ENCODE measurements at places on chromosomes 1 and 21.

GRCh38 chr1:246106342-246106763, 400.7 kb downstream of the SMYD3 start:
- no peak for DNase-seq

- peak; percentile 32 for DNase-seq
Observed at GRCh38 chr1:213993929-213994328, 6.2 kb downstream of the PROX1 start.

GRCh38 chr1:3846541-3846940, 10.5 kb downstream of the CEP104 start:
- DNase-seq, result no peak

DNA sequence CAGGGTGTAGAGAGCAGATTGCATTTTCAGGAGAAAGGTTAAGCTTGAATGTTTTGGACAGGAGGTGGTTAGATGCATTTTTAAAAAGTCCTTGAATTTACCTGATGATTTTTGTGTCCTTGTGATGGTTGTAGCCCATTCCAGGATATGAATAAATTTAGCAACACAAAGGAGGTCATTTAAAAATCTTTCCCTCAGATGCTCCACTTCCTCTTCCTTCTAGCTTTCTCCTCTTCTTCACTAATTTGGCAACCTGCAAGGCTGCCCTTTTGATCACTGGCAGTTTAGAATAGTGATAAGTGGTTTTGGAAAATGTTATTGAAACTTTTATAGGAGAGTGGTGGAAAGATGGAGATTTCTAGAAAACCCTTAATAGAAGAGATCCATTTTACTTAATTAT, 124.0 kb downstream of the LMO4 start:
- DNase-seq, result no peak

DNA sequence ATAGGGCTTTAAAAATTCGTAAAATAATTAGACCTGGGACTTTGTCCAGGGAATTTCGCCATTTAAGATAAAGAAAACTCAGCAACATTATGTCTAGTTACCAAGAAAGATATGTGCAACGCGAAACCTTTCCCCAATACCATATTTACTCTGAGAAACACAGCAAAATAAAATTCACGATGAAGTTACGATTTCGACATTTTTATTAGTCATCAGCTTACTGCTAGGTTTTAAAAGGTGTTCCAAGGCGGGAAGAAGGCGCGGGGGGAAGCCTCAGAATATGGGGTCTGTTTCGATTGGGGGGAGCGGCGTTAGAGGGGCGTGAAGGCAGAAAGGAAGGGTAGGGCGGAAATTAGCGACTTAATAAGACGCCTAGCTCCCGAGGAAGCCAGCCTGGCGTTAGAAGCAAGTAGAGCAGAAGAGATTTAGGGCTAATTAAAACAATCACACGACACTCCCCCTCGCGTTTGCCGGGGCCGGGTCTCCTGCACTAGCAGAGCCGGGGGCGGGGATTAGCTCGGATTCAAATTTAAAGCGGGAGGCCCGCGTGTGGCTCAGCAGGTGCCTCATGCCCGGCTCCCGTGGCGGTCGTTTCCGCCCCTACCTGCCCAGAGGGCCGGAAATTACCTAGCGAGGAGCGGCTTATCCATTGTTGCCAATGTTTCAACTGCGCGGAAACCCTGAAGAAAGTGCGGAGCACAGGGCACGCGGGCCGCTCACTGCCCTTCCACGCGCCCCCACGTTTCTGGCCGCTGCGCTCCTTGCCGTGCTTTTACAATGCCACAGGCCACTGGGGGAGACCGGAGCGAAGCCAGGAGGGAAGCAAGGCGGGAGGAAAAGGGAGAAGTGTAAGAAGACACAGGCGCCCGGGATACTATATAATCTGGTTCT, 795 bp upstream of the POU2F1 start:
- peak; percentile 84 for DNase-seq

- DNase-seq, result no peak
Observed at GRCh38 chr1:156367383-156368156, 1.4 kb upstream of the RHBG start.

GRCh38 chr1:71766748-71767147, 515.6 kb downstream of the NEGR1 start:
- DNase-seq, result no peak

DNA sequence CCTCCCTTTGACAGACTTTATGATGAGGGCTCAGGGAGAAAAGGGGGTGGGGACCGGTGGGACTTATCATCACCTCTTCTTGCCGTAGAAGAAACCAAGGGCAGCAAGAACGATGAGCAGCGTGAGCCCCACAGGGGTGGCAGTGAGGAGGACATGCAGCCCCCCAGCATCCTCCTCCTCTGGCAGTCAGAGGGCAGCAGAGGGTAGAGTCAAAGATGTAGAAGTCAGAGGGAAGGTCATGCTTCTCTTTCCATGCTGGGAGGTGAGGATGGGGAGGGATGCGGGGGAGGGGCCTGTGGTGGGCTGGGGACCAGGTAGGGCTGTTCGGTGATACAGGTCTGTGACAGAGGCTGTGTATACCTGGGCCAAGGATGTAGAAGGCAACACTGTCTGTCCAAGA, 14.8 kb downstream of the INSRR start:
- DNase-seq, result no peak

- DNase-seq, result no peak
Observed at GRCh38 chr1:31348449-31348848, 24.4 kb downstream of the FABP3 start.

DNA sequence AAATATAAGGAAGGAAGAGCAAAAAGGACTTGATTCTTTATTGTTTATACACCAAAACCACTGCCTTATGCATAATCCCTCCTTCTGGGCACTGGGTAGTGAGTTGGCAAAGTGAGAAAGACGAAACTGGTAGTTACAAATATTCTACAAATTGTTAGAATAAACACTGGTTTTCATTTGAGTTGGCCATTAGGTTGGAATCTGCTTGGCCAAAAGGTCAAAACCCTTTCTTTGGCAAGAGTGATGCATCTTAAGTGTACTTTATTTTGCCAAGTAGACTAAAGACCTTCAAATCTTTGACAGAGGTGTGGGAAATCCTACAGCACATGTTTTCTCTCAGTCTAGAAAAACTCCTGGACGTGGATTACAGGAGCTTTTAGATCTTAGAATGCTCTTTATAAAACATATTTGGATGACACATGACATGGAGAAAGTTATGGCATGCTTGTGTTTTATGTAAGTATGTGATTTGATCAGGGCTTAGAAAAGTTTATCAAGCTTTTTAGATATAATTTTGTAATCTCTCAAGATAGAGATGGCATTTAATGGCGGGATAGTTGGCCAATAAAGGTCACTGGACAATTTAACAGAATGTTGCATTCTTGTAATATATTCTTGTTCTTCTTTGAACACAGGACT, 120.9 kb downstream of the ROR1 start:
- no peak for DNase-seq

GRCh38 chr1:15207031-15207828, 39.8 kb upstream of the FHAD1 start:
- no peak for DNase-seq

DNA sequence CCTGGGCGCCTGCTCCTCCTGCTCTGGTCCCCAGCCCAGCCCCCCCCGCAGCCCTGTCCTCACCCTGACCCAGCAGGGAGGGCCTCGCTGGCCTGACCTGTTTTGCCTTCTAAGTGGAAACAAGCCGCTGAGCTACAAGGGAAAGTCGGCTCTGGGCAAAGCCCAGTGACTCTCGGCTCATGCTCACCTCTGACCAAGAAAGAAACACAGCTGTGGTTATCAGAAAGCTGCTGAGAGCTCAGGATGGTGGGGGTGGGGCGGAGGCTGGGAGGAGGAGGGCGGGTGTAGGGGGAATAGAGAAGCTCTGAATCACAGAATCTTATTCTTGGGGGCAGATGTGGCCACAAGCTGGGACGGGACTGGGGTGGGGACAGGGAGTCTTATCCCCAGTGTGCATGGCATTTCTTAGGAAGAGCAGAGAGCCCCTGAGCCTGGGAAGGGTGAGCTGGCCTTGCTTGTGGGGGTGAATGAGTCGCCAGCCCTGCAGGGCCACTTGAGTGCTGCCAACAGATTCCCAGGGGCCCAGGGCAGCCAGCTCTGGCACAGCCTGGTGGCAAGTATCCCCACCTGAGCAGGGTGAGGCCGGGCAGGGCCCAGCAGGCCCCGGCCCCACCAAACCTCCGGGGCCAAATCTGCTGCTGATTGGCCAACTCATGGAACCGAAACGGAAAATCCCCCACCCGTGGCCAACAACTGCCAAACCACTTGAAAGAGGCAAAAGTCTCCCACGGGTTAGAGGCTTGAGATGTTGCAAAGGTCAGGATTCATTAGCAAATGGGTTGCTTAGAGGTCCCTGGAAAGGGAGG, 120.6 kb downstream of the SPSB1 start:
- DNase-seq, result no peak

DNA sequence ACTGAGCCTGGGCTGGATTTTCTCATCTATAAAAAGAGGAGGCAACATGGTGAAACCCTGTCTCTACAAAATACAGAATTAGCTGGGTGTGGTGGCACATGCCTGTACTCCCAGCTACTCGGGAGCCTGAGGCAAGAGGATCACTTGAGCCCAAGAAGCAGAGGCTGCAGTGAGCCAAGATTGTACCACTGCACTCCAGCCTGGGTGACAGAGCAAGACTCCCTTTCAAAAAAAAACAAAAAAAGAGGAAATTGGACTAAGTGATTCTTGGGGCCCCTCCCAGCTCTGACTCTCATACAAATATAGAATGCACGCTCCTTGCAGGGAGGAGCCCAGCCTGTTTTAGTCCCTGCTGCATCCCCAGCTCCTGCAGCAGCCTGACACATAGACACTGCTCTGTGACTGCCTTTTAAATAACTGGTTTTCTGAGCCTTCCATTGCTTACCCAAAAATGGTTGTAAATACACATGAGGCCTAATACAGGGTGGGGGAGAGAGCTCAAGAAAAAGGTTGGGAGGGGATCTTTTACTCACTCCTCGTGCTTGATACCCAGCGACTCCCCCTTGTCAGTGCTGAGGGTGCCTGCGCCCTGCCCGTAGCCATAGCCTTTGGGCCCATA, 17.2 kb downstream of the CSRP1 start:
- no peak for DNase-seq

GRCh38 chr1:58430421-58431275, 115.9 kb downstream of the OMA1 start:
- DNase-seq, result no peak

DNA sequence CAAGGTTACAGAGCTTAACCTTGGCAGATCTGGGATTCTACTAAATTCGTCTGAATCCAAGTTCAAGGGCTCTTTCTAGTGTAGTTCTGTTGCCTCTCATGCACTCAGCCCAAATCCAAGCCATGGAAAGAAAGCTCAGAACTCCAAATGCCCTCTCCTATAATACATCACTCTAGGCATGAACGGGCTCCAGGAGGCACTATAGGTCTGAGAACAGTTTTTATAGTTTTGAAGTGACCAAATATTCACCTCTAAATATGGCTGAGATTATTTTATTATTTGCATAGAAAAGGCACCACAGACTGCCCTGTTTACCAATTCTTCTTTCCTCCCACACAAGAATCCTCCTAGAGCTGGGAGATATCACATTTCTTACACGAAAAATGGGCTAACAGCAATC, 327.9 kb upstream of the BEND5 start:
- DNase-seq, result no peak

DNA sequence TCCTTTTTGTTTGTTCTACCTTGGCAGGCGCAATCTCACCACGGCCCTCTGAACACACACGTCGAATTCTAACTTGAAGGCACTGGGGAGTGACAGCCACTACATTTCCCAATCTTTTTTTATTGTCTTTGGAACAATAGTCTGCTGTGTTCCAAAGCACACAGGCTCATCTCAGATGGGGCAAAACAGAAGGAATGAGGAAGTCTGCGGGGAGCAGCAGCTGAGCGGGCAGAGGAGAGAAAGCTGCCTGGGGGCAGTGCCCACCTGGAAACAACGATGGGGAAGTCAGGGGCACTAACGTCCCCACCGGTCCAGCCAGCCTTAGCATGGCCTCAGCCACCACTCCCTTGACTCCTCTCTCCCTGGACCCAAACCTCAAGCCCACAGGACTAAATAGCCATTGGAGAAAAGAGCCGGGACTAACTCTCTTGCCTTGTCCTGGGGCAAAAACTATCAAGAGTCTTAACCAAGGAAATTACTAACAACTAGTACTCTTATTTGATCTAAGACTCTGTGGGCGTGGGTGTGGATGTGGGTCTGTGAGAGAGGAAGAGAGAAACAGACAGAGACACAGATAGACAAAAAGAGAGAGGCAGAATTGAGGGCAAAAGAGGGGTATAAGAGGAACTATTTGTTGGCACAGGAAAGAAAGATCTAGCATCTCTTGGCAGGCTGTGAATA, 34.2 kb downstream of the SYF2 start:
- DNase-seq, result no peak

GRCh38 chr1:23524716-23525401, 6.2 kb downstream of the E2F2 start:
- DNase-seq, result peak; percentile 70

DNA sequence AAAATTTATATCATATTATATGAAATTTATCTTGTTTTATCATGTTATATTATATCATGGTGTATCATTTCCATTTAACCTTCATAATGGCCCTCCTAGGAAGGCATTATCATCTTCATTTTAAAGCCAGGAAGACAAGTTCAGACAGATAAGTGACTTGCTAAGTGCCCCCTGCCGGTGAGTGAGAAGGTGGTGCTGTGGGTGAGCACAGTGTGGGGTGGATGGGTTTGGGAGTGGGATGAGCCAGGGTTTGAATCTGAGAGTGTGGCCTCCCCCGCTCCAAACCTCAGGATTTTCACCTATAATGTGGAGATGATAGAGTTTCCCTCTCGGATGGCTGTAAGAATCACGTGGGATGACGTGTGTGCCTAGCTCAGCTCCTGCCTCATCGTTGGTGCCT, 108.7 kb upstream of the IGSF21 start:
- DNase-seq, result no peak

- DNase-seq, result no peak
Observed at GRCh38 chr1:1020000-1020404, at the start of gene AGRN. Gene AGRN, plus strand, starts transcription at chr1:1020120. Its CDS starts 53 bp downstream, at chr1:1020173.

DNA sequence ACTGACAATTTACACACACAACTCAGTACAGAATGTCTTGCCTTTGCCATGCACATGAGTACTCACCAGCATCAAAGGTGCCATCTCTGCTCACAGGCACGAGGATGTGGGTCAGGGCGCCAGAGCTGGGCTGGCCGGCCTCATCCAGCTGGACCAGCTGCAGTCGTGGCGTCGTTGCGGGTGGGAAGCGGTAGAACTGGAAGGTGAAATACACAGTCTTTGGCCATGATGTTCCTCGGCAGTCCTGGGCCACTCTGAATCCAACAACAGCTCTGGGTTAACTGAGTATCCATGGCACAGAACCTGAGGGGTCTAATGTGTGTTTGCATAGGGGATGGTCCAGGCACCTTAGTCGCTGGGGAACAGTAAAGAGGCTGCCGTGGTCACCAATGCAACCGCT, 87.7 kb downstream of the NPHP4 start:
- DNase-seq, result no peak

DNA sequence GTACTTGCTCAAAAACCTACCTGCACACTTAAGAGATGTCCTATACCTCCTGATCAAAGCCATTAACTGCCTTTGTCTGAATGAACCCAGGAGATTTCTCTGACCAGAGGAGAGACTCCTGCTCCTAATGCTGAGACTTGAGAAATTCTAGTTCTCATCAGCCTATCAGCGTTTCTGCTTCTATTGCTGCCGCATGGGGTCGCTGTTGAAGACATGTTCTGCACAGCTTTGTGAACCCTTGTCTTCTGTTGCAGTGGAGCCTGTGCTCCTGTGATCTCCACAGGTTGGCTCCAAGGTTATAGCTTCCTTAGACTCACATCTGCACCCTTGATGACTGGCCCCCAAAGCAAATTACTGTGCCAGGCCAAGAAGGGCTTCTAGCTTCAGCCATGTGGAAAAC, 40.2 kb downstream of the EDN2 start:
- no peak for DNase-seq

Measured in NCI-H2081 treated with DMSO at 0.1 percent for 48 hours (cell line).